ENCODE measurements at places on chromosomes 5 and 9.
A peak's percentile ranks its signal among the peaks of the same experiment; 100 is the strongest.

GRCh38 chr9:112174222-112174964, 704 bp downstream of the SUSD1 start:
- DNase-seq, result peak; percentile 57

DNA sequence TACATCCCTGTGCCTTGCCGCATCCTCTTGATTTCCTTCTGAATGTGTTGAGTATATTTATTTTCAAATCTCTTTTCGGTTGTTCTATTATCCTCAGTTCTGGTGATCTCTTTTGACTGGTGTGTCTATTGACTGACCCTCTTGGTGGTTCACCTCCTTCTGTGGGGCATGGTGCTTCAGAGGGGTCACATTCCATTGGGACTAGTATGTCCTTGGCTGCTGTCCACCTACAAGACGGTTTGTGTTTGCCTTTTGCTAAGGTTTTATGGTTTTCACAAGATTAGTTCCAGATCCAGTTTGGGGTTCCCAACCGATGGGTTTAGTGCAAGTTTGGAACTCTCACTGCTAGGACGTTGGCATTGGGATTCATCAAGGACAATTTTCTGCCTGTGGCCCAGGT, 66.6 kb downstream of the PHF2 start:
- DNase-seq, result no peak

DNA sequence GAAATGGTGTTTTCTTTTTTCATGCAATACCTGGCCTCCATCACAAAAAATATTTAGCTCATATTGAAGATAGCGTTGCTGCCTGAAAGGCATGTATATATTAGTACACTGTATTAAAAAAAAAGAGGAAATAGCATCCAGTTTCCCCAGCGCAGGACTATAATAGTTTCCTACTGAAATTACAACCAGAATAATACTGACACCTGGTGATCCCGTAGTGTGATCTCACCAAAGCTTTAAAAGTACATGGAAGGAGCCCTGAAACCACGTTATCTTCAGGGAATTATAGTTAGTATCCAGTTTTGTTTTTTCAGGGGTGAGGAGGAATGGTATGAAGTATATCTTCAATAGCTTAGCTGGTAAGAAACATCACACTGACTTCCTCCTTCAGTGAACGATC, 264.9 kb downstream of the CD180 start:
- no peak for DNase-seq

- DNase-seq, result no peak
Observed at GRCh38 chr9:109411069-109411761, 86.9 kb downstream of the PTPN3 start.

DNA sequence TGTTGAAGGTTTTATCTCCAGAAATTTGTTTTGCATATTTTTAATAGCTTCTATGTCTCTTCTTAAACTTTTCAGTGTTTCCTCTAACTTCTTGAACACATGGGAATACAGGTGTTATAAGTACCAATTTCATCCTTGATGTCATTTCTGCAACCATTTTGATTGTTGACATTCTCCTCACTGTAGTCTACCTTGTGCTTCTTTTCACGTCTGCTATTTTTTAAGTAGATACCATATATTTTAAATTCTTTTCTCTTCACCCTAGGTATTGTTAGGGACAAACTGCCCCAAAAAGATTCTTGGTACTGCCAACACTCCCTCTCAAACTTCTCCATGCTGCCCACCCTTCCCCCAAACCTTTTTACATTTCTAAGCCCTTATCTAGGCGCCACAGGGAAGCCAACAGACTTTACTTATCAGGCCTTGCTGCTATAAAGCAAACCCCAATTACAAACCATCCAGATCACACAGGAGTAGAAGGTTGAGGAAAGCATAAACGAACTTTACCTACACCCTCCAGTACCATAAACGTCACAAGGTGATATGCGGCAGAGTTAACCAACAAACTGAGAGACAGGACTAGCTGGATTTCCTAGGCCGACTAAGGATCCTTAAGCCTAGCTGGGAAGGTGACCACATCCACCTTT, 1165.3 kb downstream of the TAF11L14 start:
- DNase-seq, result no peak

GRCh38 chr5:78530342-78531096, 118.1 kb downstream of the LHFPL2 start:
- DNase-seq, result peak; percentile 97

- peak; percentile 53 for DNase-seq
Observed at GRCh38 chr5:133552925-133553525, 59.3 kb downstream of the FSTL4 start.

DNA sequence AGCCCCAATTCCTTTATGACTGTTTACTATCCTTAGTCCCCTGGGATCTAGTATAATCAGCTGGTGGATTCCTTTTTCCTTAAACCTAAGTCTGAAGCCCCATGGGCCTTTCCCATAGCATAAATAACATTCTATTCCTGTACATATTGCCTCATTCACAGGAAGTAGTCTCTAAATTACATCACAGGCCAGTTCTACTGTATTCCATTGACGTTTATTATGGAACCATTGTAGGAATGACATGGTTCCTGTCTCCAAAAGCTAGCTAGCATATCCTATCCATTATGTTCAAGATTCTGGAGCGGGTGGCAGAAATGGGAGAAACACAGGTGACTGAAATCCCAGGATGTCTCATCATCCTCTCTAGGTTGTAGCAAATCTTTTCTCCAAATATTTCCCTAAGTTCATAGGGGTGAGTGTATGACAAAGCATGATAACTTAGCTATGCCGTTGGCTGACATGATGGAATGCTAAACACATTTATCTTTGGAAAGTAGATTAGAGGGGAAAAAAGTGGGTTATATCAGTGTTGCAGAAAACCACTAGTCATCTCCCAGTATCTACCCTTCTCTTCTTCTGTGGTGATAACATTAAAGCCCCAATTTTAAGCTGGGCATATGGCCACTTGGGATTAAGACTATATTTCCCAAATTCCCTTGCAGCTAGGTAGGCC, 140.1 kb downstream of the FGF1 start:
- DNase-seq, result peak; percentile 33

DNA sequence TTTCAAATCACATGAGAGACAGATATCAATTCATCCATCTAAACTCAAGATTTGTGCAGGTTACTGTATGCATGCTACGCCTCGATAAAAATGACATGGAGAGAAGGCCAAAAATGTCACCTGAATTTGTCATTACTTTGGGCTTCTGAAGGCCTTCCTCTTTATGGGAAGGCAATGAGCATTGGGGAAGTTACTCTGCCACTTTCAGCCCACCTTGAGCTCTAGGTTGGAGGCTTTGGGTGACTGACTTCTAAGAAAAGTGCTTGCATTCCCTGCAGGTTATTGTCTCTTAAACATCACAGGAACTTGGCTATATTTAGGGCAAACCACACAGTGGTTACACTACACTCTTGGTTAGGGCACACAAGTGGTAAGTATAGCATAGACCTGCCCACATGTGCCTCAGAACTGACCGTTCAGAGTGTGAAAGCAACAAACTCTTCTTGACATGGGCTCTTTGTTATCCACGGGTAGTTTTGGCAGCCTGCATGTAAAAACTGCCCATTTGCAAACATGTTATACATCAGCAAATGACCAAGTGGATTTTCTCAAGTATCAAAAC, 169.5 kb downstream of the ZNF608 start:
- no peak for DNase-seq

- no peak for DNase-seq
Observed at GRCh38 chr5:10520706-10521105, 43.2 kb upstream of the ANKRD33B start.

GRCh38 chr5:180785794-180786221, 16.8 kb downstream of the MGAT1 start:
- peak; percentile 61 for DNase-seq

- DNase-seq, result peak; percentile 38
Observed at GRCh38 chr9:22645893-22646292, 199.3 kb downstream of the DMRTA1 start.

DNA sequence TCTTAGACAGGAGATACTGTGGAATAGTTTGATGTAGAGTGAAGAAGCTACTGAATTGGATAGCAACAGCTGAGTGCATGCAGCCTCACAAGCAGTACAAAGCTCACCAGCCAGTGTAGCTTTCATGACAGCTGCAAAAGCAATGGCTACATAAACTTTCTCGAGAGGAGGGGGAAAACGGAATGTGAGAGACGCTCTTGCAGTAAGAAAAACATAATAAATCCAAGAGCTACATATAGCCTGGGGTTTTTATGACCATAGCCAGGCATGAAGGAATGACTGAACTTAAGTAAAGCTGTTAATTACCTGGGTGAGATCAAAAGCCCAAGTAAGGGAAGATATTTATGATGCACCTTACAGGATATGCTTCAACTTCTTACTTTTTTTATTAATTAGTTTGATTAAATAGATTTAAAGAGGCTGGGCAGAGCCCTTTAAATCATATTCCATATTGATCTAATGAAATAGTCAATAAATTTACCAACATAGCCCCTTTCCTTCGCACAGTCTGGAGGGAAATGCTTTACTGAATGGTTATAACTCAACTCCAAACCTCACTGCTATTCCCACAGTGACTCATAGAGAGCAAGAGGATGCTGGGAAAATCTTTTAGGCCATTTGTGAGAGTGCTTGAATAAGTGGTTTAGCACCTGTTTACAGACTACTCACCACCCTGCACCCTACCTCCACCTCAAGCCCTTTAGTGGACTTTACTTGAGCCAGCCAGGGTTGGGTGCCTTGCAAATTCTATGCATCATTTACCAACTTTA, 407.2 kb upstream of the CLINT1 start:
- DNase-seq, result no peak

DNA sequence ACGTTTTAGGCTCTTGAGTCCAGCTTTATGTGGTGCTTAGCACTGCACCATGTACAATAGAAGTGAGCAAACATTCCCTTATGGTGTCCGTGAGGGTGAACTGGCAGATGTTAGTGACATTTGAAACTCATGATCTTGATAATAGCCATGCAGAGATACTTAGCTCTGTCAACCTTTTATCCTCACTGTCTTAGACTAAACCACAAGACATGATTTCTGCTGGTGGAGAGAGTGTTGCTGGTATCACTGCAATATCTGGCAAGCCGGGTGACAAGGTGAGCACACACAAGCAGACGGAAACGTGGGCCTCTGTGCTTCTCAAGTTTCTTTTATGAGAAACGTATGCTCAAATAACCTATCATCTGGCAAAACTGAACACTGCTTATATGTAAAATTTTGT, 68.4 kb downstream of the CAST start:
- DNase-seq, result no peak

- no peak for DNase-seq
Observed at GRCh38 chr9:125337236-125337635, 75.6 kb downstream of the GAPVD1 start.

GRCh38 chr5:16467363-16468219, 2.0 kb upstream of the ZNF622 start:
- peak; percentile 84 for DNase-seq

GRCh38 chr5:143182106-143182505, 221.4 kb downstream of the NR3C1 start:
- no peak for DNase-seq

DNA sequence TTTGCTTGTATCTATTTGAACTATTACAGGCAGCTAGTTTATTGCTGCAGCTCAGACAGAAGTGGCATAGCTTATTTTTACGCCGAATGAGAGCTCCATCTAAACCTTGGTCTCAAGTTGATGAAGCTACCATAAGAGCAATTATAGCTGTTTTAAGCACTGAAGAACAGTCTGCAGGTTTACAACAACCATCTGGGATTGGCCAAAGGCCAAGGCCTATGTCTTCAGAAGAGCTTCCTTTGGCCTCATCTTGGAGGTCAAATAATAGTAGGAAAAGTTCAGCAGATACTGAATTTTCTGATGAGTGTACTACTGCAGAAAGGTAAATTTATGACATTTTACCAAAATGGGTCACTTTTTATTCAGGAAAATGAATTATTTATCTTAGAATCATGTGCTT, 67.9 kb downstream of the YTHDC2 start:
- DNase-seq, result no peak

GRCh38 chr9:87243602-87244001, 254.1 kb upstream of the DAPK1 start:
- no peak for DNase-seq

- DNase-seq, result peak; percentile 82
Observed at GRCh38 chr5:43773478-43773844, 170.5 kb downstream of the NNT start.

DNA sequence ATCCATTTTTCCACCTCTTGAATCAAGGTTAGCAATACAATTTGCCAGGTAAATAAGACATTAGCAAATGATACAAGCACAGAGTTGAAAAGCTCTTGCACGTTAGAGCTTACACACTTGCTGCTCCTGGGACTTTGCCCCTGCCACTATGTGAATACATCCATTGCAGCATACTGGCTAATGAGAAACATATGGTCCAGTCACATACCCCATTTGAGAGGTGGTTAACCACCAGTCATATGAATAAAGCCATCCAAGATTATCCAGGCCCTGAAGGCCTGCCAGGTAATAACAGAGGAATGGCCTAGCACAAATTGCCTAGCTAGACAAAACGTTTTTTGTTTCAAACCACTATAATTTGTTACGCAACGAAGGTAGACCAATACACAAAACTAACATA, 45.8 kb upstream of the FTMT start:
- DNase-seq, result no peak

GRCh38 chr9:109640580-109641371, 139.2 kb upstream of the PALM2AKAP2 start:
- no peak for DNase-seq

GRCh38 chr5:161230221-161230620, 316.3 kb downstream of the GABRB2 start:
- DNase-seq, result peak; percentile 31
